ENCODE measurements at places on chromosomes 3 and 15. TPM values are rescaled to one million over a fixed set of nuclear protein-coding genes. Genes with fewer than 3 reads are reported as not detected.

The CD200R1 gene
- total RNA-seq: under 0.01 TPM

GRCh38 chr3:59411186-59411585 is 361.4 kb upstream of the CFAP20DC start:
- H3K36me3 ChIP-seq: no peaks in the 10 kb centered on the region
- H3K27me3 ChIP-seq: no peaks in the 10 kb centered on the region
- H3K27ac ChIP-seq: no peak overlapping the region
- H3K4me3 ChIP-seq: no peak overlapping the region
- no peak for DNase-seq

The POPDC2 gene
- total RNA-seq: 1.1 TPM

The ESYT3 gene
- 0.59 TPM for total RNA-seq

The EFHB gene
- total RNA-seq: 0.29 TPM

The C2CD4A gene
- total RNA-seq: under 0.01 TPM

- H3K4me1 ChIP-seq: no peaks in the 10 kb centered on the region
- no peaks in the 10 kb centered on the region for H3K27me3 ChIP-seq
- no peak overlapping the region for H3K4me3 ChIP-seq
- no peaks in the 10 kb centered on the region for H3K36me3 ChIP-seq
- H3K27ac ChIP-seq: no peak overlapping the region
Observed at GRCh38 chr3:176106380-176106779, 1090.9 kb downstream of the TBL1XR1 start.

GRCh38 chr3:79761441-79761840 is 6.4 kb downstream of the ROBO1 start:
- H3K4me1 ChIP-seq: no peaks in the 10 kb centered on the region
- no peaks in the 10 kb centered on the region for H3K36me3 ChIP-seq
- H3K4me3 ChIP-seq: no peak overlapping the region
- no peak for DNase-seq
- H3K27ac ChIP-seq: no peak overlapping the region

- H3K4me3 ChIP-seq: no peak overlapping the region
- no peaks in the 10 kb centered on the region for H3K4me1 ChIP-seq
- H3K27me3 ChIP-seq: peaks cover 4% of the 10 kb centered on the region
- DNase-seq: no peak
- no peaks in the 10 kb centered on the region for H3K36me3 ChIP-seq
Observed at GRCh38 chr3:135532021-135532420, 433.5 kb upstream of the PPP2R3A start.

The PLSCR5 gene
- not detected for total RNA-seq

DNA sequence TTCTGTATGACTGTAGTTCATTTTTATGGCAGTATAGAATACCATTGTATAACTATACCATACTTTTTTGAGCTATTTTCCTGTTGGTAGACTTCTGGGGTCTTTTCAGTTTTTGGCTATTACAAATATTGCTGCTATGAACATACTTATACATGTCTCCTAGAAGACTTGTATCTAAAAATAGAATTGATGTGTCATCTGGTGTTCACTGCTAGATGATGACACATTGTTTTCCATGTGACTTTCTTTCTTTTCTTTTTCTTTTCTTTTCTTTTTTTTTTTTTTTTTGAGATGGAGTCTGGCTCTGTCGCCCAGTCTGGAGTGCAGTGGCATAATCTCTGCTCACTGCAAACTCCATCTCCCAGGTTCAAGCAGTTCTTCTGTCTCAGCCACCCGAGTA is 69.8 kb downstream of the SH3GL3 start:
- H3K27me3 ChIP-seq: no peaks in the 10 kb centered on the region
- H3K36me3 ChIP-seq: no peaks in the 10 kb centered on the region
- DNase-seq: no peak

The ZNF80 gene
- total RNA-seq: not detected

DNA sequence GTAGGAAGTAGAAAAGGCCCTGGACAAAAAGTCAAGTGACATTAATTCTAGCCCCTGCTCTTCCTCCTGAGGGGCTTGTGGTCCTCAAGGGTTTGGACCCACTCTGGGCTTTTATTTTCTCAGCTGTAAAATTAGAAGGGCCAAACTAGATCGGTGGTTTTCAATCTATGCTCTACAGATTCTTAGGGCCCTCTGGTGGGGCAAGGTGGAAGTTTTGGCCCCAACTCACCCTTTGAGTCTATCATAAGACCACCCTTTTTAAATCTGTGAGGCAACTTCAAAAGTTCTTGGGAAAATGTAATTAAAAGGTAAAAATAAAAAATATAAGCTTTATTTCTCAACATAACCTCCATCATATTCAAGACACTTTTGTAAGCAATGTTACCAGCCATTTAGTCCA is 25.6 kb upstream of the CFAP161 start:
- H3K4me1 ChIP-seq: peaks cover under 1% of the 10 kb centered on the region
- H3K27me3 ChIP-seq: peaks cover 28% of the 10 kb centered on the region
- DNase-seq: no peak
- no peaks in the 10 kb centered on the region for H3K36me3 ChIP-seq
- H3K4me3 ChIP-seq: no peak overlapping the region

The MAP4 gene
- total RNA-seq: 158 TPM

- H3K4me1 ChIP-seq: peaks cover 22% of the 10 kb centered on the region
- no peak for DNase-seq
Observed at GRCh38 chr3:190526787-190527762, 13.2 kb downstream of the IL1RAP start.

The CLN6 gene
- 20.3 TPM for total RNA-seq

DNA sequence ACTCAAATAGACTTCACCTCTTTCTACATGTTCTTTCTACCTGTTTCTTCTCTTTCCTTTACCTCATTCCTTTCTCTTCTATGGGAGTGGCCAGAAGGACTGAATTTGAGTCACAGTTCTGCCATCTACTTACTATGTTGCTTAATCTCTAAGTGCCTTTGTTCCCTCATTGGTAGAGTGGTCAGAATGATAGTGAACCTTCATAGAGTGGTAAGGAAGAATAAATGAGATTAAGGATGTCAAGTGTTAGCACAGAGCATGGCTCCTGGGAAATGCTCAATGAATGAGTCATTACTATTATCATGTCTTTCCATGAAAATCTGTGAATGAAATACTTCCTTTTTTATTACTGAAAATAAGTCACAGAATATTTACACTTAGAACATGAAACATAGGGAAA is 17.5 kb downstream of the TMEM207 start:
- no peaks in the 10 kb centered on the region for H3K36me3 ChIP-seq
- H3K27me3 ChIP-seq: no peaks in the 10 kb centered on the region
- peaks cover 3% of the 10 kb centered on the region for H3K4me1 ChIP-seq
- no peak for DNase-seq

DNA sequence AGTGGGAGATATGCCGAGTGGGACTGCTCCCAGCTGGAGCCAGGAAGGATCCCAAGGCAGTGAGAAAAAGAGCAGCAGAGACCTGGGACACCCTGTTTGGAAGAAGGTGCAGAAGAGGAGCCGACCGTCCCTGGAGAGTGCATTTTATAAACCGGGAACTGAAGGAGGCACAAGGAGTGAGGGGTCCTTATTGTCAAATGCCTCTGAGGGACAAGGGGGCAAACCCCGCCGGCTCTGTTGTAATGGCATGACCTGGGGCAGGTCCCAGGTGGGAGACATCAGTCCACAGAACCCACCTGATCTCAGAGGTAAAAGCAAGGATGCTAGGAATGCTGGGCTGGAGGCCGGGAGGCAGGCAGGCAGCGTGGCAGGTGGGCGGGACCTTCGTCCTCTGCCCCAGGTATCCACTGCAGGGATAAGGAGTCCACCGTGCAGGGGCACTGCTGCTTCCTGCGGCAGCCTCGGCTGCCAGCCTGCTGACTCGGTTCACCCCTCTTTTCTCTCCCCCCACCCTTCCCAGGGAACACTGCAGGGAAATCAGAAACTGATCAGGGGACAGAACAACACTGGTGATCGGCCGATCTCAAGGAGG is 26.9 kb downstream of the ADAMTS17 start:
- H3K4me1 ChIP-seq: no peaks in the 10 kb centered on the region
- H3K4me3 ChIP-seq: no peak overlapping the region
- no peaks in the 10 kb centered on the region for H3K36me3 ChIP-seq
- H3K27ac ChIP-seq: no peak overlapping the region

GRCh38 chr3:40975711-40976121 is 223.6 kb upstream of the CTNNB1 start:
- DNase-seq: no peak
- peaks cover 21% of the 10 kb centered on the region for H3K4me1 ChIP-seq
- no peaks in the 10 kb centered on the region for H3K27me3 ChIP-seq

GRCh38 chr3:50607271-50608091 is 4.1 kb downstream of the CISH start:
- H3K4me1 ChIP-seq: peaks cover 17% of the 10 kb centered on the region
- H3K27ac ChIP-seq: no peak overlapping the region
- no peaks in the 10 kb centered on the region for H3K27me3 ChIP-seq
- peaks cover 9% of the 10 kb centered on the region for H3K36me3 ChIP-seq

The NLGN1 gene
- 7.7 TPM for total RNA-seq

DNA sequence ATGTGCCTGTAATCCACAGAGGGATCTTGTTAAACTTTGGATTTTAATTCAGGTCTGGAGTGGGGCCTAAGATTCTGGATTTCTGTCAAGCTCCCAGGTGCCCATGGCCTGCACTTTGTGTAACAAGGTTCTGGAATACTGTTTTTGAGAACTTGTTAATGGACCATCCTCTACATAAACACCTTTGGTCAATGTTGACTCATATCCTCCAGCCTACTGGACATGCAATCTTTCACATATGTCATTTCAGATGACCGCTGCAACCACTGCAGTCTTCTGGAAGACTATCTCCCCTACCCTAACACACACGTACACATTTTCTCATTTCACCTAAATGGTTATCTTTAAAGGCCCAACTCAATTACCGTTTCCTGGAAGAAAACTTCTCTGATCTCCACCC is 302.1 kb upstream of the TPRG1 start:
- no peak overlapping the region for H3K4me3 ChIP-seq
- H3K27ac ChIP-seq: no peak overlapping the region
- DNase-seq: no peak
- H3K27me3 ChIP-seq: no peaks in the 10 kb centered on the region

- no peaks in the 10 kb centered on the region for H3K27me3 ChIP-seq
- no peaks in the 10 kb centered on the region for H3K36me3 ChIP-seq
- H3K27ac ChIP-seq: no peak overlapping the region
- DNase-seq: no peak
Observed at GRCh38 chr3:66363148-66363547, 137.7 kb downstream of the LRIG1 start.

DNA sequence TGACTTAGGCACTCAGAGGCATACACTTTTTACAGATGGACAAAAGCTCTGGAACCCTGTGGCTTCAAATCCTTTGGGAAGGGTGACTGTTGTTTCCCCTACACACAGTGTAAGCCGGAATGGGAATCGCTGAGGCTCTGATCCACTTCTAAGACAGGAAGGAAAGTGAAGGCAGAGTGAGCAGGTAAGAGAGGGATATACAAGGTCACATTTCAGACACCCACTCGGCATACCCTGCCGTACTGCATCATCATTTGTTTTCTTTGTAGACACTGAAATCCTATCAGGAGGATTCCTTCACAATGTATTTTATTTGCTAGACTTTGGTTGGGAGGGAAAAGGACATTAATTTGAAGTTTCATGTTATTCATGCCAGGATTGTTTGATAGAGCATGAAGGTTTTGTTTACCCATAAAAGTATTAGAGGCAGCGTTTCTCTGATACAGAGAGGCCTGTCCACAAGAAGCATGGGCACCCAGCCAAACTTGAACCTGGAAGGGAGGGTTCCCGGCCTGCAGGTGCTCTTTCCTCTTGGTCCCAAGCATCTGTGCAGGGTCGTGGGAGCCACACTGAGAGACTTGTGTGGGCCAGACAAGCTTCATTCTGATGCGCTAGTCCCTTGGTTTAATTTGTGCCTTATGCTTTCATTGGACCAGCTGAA is 21.9 kb upstream of the POLR2M start:
- no peak overlapping the region for H3K4me3 ChIP-seq
- no peak for DNase-seq
- no peaks in the 10 kb centered on the region for H3K27me3 ChIP-seq
- H3K27ac ChIP-seq: no peak overlapping the region
- no peaks in the 10 kb centered on the region for H3K36me3 ChIP-seq
- peaks cover 14% of the 10 kb centered on the region for H3K4me1 ChIP-seq
